ENCODE measurements at places on chromosomes 2 and 18. TPM values are rescaled to one million over a fixed set of nuclear protein-coding genes. Genes with fewer than 3 reads are reported as not detected.

DNA sequence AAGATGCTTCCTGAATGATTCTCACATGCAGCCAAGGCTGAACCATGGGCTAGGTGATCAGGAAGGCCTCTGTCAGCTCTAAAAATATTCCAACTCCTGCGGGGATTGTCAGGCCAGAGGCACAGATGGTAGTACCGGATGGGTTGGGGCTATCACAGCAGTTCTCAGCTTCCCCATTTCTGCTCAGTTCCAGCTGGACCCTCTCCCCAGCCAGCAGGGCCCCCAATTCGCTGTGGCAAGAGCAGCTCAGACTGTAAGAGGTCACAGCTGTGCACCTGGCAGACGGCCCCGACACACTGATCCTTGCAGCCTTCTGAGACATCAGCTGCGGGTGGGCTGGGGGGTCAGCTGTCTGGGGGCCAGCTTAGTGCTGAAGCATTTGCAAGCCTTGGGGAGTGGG, 43.6 kb upstream of the TCF7L1 start:
- no peaks in the 10 kb centered on the region for H3K4me1 ChIP-seq
- H3K27me3 ChIP-seq = no peaks in the 10 kb centered on the region
- no peak overlapping the region for H3K27ac ChIP-seq

GRCh38 chr2:45432406-45432805, 178.7 kb downstream of the SRBD1 start:
- no peak for DNase-seq
- H3K27ac ChIP-seq = no peak overlapping the region
- no peaks in the 10 kb centered on the region for H3K27me3 ChIP-seq
- H3K36me3 ChIP-seq = peaks cover 10% of the 10 kb centered on the region
- H3K4me3 ChIP-seq = no peak overlapping the region
- H3K4me1 ChIP-seq = no peaks in the 10 kb centered on the region

The DYNAP gene
- total RNA-seq = not detected

The NOTO gene
- total RNA-seq = not detected

DNA sequence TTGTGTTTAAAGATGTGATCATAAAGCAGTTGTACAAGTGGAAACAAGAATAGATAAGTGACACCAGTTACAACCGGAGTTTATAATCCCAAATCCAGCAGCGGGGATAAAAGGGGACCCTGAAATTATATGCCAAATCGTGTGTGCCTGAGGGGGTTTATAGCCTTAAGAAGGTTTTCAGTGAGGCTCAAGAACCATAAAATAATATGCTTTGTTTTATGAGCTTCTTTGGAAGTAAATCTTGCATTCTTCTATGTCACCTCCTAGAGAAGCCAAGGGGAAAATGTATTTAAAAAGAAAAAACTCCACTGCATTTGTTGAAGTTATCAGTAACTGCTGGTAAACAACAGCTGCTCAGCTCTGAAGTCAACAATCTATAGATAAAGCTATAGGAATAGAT, 25.8 kb upstream of the MAP3K20 start:
- no peak overlapping the region for H3K4me3 ChIP-seq
- H3K36me3 ChIP-seq = no peaks in the 10 kb centered on the region
- H3K27me3 ChIP-seq = peaks cover 17% of the 10 kb centered on the region
- DNase-seq = no peak
- no peak overlapping the region for H3K27ac ChIP-seq

DNA sequence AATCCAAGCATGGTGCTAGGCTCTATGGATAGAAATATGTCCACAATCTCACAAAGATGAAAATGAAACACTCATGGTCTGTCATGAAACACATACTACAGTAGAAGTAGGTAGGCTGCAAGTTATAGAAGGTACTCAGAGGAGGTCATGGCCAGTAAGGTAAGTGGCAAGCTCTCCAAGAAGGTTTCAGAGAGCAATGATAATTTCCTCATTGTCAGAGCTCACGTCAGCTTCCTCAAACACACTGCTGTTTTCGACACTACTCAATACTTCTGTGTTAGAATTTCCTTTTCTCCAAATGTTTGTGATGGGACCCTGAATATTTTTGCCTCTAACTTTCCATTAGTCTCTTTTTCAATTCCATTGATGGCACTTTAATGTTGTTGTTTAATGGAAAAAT, 25.5 kb downstream of the CCDC141 start:
- no peak overlapping the region for H3K4me3 ChIP-seq
- DNase-seq = no peak
- no peak overlapping the region for H3K27ac ChIP-seq
- H3K36me3 ChIP-seq = peaks cover 17% of the 10 kb centered on the region
- no peaks in the 10 kb centered on the region for H3K4me1 ChIP-seq
- no peaks in the 10 kb centered on the region for H3K27me3 ChIP-seq

DNA sequence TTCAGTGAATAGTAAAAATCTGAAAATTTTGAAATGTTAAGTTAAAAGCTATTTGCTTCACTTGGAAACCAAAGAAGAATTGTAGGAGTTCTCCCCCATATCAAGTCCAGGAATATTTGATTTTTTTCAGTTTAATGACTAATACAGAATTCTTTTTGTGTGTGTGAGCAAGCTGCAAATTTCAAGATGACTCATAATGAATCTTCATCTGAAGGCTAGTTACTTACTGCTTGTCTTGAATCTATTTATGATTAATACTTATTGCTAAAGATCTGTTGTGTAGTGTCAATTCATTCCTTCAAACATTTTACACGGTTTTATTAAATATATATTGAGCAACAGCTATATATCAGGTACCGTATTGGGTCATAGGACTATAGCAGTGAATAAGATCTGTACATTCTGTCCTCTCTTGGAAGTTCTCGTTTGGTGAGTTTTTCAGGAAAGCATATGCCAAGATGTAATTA, 47.8 kb upstream of the CAVIN2 start:
- no peak overlapping the region for H3K27ac ChIP-seq
- H3K4me3 ChIP-seq = no peak overlapping the region

GRCh38 chr2:41966431-41966893, 81.4 kb upstream of the PKDCC start:
- no peaks in the 10 kb centered on the region for H3K4me1 ChIP-seq
- no peaks in the 10 kb centered on the region for H3K36me3 ChIP-seq
- peaks cover 2% of the 10 kb centered on the region for H3K27me3 ChIP-seq

DNA sequence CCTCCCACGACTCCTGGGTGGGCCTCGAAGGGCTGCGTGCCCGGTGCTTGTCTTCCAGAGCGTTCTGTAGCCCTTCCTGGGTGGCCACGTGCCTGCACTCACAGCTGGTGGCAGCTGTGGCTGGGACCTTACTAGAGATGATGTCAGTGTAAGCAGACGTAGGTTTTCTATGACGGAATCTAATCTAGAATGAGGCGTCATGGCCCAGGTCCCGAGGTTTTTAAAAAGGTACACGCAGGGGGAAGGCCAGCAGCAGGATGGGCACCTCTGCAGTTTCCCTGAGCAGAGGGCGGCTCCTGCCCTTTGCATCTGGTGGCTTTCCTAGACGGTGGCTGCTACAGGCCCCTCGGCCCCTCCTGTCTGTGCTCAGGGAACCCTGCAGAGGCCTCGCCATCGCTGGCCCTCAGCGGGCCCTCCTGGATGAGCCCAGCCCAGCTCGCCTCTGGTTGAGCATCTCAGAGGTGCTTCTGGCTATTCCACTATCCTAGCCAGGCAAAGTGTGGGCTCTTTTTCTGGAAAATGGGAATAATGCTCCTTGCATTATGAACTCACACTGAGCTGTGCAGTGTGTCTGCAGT, 49.6 kb upstream of the PXDN start:
- H3K4me1 ChIP-seq = no peaks in the 10 kb centered on the region
- DNase-seq = no peak
- H3K27me3 ChIP-seq = no peaks in the 10 kb centered on the region
- H3K27ac ChIP-seq = no peak overlapping the region
- no peak overlapping the region for H3K4me3 ChIP-seq

The TEKT4 gene
- not detected for total RNA-seq

The ALLC gene
- total RNA-seq = not detected

The PCARE gene
- not detected for total RNA-seq

The TRAF3IP1 gene
- 5.4 TPM for total RNA-seq

DNA sequence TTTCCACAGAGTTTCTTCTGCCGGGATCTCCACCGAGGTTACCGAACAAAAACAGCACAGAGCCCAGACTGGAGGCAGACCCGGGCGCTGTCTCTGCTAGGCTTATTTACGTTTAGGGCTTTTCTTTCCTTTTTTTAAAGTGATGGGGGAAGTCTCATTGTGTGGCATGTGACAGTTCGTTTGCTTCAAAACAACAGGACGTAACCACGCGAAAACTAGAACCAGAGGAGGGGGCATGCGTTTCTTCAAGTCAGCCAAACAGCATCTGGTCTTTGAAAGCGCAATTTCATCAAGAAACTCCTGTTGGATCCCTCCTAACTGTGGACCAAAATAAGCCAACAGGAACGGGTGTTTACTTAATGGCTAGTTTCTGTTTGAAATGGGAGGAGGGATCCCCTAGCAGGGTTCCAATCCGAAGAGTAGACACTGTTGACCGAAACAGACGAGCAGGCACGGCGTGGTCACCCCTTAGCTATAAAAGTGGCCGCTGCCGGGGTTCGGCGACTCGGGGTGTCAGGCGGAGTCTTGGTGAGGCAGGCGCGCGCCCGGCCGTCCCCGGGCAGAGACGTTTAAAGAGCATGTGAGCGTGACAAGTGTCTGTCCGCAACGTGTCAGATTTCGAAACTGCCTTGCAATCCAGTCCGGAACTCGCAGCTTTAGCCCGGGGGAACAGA, 997 bp upstream of the TGIF1 start:
- H3K4me3 ChIP-seq = peak overlapping the region; percentile 92
- DNase-seq = peak; percentile 84
- no peaks in the 10 kb centered on the region for H3K27me3 ChIP-seq
- peaks cover 37% of the 10 kb centered on the region for H3K4me1 ChIP-seq
- H3K36me3 ChIP-seq = peaks cover 10% of the 10 kb centered on the region

DNA sequence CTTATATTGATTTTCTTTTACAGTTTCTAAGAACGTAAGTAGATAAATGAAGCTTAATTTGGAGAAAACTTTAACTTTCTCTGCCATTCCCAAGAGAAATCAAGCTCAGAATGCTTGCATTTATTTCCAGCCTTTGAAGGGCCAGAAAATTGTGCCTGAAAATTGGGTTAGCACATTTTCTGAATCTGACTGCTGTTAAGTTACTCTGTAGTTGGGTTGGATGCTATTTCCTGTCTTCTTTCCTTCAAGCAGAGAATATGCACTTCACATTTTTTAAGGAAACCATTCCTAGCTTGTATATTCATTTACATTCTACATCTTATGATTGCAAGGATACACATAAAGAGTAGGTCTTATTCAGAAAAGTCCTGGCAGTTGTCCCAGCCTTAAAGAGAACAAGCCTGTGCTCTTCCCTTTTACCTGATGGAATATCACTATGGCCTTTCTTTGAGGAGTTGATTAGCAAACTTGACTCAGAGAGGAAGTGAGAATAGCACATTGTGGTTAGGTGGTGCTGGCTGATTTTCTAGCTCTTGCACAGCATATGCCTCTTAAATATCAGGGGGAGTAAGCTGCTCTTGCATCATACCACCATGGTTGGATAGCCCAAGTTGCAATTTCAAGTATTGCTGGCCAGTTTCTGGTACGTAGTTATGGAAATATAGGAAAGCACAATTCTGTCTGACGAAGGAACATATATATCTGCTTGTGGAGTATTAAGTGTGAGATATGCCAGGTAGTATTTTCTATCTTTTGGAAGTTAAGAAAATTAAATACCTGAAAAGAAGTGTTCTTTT, 133.7 kb downstream of the COMMD1 start:
- peaks cover 2% of the 10 kb centered on the region for H3K36me3 ChIP-seq
- H3K4me1 ChIP-seq = peaks cover 16% of the 10 kb centered on the region
- no peak overlapping the region for H3K4me3 ChIP-seq
- H3K27ac ChIP-seq = peak overlapping the region; percentile 63
- no peaks in the 10 kb centered on the region for H3K27me3 ChIP-seq

DNA sequence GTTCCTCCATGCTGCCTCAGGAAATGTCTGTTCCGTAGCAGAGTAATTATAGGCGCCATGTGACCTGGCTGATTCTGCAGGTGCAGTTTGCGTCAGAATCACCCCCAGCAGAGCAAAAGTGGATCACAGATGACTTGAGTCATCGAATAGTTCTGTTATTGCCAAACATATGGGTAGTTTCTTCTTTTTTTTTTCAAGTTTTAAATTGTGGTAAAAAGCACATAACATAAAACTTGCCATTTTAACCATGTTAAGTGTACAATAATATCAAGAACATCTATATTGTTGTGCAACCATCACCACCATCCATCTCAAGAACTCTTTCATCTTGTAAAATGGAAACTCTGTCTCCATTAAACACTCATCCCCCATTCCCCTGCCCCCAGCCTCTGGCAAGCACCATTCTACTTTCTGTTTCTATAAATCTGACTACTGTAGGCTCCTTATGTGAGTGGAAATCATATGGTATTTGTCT, 177.7 kb upstream of the TWIST2 start:
- H3K27ac ChIP-seq = no peak overlapping the region
- no peak for DNase-seq
- peaks cover 17% of the 10 kb centered on the region for H3K27me3 ChIP-seq
- no peaks in the 10 kb centered on the region for H3K4me1 ChIP-seq
- no peak overlapping the region for H3K4me3 ChIP-seq

- no peaks in the 10 kb centered on the region for H3K27me3 ChIP-seq
- no peaks in the 10 kb centered on the region for H3K36me3 ChIP-seq
- no peak overlapping the region for H3K4me3 ChIP-seq
- no peak overlapping the region for H3K27ac ChIP-seq
- no peaks in the 10 kb centered on the region for H3K4me1 ChIP-seq
Observed at GRCh38 chr18:22691946-22692710, 241.0 kb upstream of the RBBP8 start.

- no peak for DNase-seq
- H3K27ac ChIP-seq = no peak overlapping the region
- no peaks in the 10 kb centered on the region for H3K27me3 ChIP-seq
- H3K4me3 ChIP-seq = no peak overlapping the region
- H3K4me1 ChIP-seq = no peaks in the 10 kb centered on the region
Observed at GRCh38 chr18:10864722-10865121, 284.6 kb downstream of the PIEZO2 start.

DNA sequence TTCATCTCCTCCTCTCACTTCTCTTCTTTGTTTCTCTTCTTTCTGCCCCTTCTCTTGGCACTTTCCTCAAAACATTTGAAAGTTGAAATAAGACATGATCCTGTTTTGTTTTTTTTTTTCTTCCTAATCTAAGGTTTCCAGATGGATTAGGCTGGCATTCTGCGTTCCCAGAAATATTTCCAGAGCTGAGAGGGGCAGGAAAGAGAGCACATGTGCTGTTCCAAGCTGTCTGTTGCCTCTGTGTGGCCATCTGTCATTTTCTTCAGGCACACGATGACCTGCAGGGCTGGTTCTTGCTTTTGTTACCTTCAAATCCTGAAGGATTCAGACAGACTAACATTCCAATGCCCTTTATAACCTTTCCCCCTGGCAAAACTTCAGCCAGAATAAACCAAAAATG, 142.9 kb downstream of the RNF144A start:
- H3K36me3 ChIP-seq = peaks cover 3% of the 10 kb centered on the region
- DNase-seq = no peak
- no peak overlapping the region for H3K27ac ChIP-seq
- H3K27me3 ChIP-seq = no peaks in the 10 kb centered on the region

The GAL3ST2 gene
- total RNA-seq = 0.58 TPM

- no peak overlapping the region for H3K27ac ChIP-seq
- DNase-seq = no peak
Observed at GRCh38 chr2:219400562-219400961, 12.8 kb upstream of the DNPEP start.

The HOXD4 gene
- total RNA-seq = not detected

GRCh38 chr2:124566518-124566970, 541.5 kb downstream of the CNTNAP5 start:
- no peaks in the 10 kb centered on the region for H3K36me3 ChIP-seq
- no peak overlapping the region for H3K4me3 ChIP-seq
- H3K27ac ChIP-seq = no peak overlapping the region
- H3K27me3 ChIP-seq = no peaks in the 10 kb centered on the region

The ZSWIM2 gene
- not detected for total RNA-seq

GRCh38 chr2:36357847-36358659, 2.5 kb downstream of the CRIM1 start:
- H3K4me3 ChIP-seq = peak overlapping the region; percentile 74
- H3K27ac ChIP-seq = no peak overlapping the region
- H3K27me3 ChIP-seq = peaks cover 58% of the 10 kb centered on the region
- no peaks in the 10 kb centered on the region for H3K36me3 ChIP-seq
- no peak for DNase-seq

Data from activated CD4-positive, alpha-beta memory T cell treated with anti-CD3 and anti-CD28 coated beads, Interleukin-2, amount 10 ng/mL, durations not matched to agents 7 days and 5 days (primary cell).